DND-41 (cell line): ENCODE measurements at places on chromosomes 2 and 18.

DNA sequence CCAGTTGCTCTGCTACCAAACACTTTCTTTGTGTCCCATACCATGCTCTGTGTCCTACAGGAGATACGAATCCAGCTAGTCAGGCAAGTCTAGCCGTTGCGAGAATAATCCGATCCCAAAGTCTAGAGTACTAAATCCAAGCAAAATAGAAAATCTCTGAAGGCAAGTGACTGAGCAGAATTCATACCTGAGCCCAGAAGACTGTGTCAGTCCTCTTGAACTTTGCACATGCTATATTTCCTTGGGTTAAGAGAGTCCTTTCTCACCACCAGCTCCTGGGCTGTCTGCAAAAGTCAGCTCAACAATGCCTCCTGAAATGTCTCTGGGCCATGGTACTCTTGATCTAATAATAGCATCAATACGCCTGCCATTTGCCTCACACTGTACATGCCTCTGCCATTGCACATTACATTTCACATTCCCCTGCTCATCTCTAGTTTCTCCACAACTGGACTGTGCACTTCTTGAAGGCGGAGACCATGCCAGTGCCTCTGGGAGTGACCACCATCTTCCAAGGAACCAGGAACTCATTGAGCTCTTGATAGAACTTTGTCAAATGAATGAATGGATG lies 265.8 kb upstream of the ID2 start:
- DNase-seq, result no peak

- no peak for DNase-seq
Measured at GRCh38 chr2:38056216-38056615, 19.7 kb downstream of the CYP1B1 start.

DNA sequence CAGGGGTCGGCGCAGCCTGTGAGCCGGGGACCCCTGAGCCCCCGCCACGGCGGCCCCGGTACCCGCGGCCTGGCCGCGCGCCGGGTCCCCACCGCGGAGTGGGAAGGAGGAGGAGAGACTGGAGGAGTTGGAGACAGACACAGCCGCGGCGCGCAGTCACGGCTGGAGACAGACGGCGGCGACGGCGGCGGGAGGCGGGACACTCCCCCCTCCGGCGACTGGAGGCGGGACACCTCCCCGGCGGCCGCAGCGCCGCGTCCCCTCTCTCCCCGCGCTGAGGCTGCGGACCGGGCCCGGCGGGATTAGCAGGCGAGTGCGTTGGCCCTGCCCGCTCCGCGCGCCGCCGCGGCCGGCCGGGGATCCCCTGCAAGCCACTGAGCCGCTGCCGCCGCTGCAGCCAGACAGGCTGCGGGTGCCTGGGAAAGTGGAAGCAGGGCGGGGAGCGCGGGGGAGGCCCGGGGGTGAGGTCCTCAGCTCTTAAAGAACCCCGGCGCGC lies 1.0 kb upstream of the LDLRAD4 start:
- peak; percentile 69 for DNase-seq

GRCh38 chr2:72031346-72032110 lies 116.1 kb downstream of the CYP26B1 start:
- no peak for DNase-seq

DNA sequence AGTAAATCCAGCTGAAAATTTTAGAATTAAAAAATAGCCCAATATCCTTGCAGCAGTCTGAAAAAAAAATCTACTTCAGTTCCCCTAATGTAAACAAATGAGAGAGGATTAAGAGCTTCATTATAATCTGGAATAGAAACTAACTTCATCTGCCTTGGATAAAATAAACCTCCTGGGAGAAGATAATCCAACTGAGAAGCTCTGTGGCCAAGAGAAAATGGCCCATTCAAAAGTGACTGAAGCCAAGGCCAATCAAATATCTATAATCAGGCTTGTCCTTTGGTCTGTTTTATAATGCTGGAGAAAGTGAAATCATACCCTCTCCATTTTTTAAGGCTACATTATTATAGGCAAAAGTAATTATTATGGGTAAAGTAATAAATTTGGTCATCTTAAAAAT lies 110.0 kb downstream of the NEB start:
- no peak for DNase-seq

DNA sequence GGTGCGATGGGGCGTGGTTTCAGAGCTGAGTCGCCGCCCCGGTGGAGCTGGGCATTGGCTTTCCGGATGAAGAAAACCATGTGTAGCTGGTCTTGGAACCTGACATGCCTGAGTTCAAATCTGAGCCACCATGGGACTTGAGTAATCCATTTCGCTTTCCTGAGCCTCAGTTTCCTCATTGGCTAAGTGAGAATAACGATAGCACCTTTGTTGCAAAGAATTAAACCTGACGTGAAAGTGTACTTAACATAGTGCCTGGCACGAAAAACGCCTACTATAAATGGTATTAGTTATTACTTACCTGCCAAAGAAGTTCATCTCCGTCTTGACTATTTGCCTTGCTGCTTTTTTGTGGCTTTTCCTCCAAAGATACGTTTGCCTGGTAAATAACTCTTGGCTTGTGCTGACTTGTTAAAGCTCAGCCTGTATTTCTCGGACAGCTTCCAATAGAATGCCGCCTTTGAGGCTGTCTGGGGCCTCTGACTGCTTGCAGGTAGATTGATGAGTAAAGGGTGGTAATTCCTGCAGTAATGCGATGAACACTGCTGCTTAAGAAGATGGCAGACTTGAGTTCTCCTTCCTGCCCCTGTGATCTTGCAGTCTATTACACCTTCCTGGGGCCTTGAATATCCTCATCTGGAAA lies 1.3 kb downstream of the CDCA7 start:
- DNase-seq, result no peak

DNA sequence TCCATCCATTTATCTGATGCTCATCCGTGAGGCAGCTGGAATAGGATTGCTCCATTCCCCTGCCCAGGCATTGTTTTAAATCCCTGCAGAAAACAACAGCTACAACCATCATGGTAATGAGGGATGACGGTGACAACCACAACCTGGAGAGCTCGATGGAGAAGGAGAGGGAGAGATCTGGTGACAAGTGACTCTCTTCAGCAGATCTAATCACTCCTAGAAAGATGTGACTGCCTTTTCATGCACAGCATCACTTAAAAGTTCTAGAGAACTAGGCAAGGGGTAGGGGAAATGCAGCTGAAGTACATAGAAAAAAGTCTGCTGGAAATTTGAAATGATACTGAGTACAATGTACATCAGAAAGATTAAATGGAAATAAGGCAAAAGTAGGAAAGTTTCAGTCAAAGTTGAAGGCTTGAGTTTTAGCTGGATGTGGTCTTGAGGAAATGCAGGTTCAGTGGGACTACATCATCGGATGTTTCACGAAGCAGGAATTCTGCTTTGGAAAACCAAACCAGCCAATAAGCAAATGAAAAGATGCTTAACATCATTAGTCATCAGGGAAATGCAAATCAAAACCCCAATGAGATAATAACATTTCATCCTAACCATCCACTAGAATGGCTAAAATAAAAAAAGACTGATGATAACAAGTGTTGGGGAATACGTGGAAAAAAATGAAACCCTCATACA lies 6.8 kb upstream of the ARHGAP25 start:
- no peak for DNase-seq

DNA sequence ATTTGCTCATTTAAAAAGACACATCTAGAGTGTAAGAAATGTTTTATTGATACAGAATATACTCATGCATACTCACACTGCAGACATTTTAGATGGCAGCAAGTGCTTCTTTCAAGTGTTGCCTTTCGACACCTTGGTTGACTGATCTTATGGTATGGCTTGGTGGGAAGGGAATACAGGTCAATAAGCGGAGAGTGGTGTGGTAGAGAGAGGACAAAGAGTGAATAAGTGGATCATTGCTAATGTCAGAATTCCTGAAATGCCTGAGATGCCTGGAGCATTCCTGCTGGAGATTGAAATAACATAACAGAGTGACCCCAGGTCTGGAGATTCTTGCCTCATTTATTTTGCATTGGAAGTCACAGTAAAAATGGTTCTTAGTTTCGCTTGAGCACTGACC lies 76.7 kb downstream of the RND3 start:
- DNase-seq, result no peak

- DNase-seq, result no peak
Measured at GRCh38 chr2:224959556-224959955, 82.7 kb downstream of the DOCK10 start.

- no peak for DNase-seq
Measured at GRCh38 chr2:222242532-222242931, 56.3 kb downstream of the PAX3 start.

DNA sequence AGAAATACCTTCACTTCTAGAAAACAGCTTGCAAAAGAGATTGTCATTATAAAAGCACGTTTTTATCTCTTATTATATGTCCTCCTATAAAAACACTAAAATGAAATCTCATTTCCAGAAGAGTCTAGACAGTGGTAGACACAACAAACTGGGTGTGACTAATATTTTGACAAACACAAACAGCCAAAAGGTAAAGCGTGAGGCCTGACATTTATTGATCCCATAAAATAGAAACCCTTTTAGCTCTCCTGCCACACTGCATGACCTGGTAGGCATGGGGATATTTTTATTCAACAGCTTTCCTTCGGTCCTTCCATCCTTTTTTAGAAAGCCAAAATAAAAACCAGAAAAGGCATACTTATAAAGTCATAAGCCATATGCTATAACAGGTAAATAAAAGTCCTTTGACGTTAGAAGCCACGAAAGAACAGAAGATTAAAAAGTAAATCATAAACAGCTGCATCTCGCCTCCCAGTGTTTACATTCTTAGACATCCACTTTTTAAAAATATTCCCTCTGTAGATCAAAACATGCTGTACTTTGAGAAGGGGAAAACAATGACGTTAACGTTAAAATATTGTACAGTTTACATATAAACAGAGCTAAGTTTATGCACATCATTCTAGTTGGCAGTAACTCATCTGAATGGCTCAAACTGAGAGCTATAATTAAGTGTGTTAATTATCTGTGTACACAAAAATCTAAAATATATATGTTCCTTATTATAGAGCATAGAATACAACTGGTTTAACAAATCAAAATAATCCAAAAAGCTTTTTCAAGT lies 44.6 kb downstream of the IRS1 start:
- no peak for DNase-seq

- no peak for DNase-seq
Measured at GRCh38 chr2:48043746-48044145, 137.4 kb upstream of the FBXO11 start.

DNA sequence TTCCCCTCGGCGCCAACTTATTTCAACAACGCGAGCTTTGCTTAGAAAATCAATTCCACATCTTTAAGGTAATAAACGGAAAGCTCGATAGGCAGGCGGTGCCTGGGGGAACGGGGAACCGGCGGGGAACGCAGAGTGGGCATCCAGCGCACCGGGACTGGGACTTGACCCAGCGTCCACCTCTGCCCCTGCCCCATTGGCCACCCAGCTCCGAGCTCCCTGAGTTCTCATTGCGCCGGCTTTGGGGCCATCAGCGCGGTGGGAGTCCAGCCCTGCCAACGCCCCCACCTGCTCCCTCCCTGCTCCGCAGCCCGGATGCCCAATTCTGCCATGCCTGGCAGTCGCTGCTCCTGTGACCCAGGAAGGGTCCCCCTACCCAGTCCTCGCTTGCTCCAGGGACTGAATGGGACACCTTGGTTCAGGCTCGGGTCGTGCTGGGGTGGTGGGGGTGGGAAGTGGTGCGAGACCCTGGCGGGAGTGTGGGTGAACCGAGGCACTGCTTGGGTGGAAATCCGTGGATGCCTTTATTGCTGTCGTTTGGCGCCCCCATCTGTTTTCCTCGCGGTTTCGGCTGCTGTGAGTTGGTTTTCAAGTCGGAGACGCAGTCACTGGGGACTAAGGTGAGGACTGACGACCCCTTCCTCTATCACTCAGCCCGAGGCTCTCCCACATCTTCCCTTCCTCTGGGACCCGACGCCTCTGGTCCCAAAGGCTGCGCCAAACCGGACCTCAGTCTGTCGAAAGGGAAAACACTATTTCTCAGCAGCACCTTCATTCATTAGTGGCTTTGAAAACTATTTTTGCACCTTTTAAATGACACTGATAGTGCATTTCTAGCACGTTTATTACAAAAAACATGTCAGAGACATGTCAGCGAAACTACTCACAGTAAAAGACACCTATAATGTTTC lies 2.4 kb upstream of the EVX2 start:
- DNase-seq, result peak; percentile 50

DNA sequence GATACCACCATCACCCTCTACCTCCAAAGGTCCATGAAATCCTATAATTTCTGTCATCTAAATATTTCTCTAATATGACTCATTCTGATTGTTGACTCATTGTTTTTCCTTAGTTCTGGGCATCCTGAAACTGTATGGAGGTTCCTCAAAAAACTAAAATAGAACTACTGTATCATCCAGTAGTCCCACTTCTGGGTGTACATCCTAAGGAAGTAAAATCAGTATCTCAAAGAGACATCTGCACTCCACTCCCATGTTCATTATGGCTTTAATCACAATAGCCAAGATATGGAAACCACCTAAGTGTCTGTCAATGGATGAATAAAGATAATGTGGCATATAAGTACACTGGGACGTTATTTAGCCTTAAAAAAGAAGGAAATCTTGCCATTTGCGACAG lies 125.8 kb upstream of the MYO3B start:
- no peak for DNase-seq

DNA sequence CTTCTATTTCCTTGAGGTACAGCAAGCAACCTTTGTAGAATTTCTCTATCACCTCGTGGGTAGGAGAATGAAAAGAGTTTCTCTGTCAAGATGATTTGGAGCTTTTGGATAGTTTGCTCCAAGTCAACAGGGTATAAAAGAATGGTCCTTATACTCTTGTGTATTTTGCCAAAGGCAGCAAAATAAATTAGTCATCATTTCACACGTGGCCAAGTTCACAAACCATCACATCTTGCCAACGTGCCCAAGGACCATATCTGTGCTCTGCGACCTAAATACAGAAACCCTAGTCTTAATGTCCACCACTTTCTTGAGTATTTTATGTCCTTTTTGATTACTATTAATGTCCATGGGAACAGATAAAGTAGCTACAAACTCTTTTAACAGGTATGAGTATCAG lies 262.9 kb downstream of the AFF3 start:
- DNase-seq, result no peak

DNA sequence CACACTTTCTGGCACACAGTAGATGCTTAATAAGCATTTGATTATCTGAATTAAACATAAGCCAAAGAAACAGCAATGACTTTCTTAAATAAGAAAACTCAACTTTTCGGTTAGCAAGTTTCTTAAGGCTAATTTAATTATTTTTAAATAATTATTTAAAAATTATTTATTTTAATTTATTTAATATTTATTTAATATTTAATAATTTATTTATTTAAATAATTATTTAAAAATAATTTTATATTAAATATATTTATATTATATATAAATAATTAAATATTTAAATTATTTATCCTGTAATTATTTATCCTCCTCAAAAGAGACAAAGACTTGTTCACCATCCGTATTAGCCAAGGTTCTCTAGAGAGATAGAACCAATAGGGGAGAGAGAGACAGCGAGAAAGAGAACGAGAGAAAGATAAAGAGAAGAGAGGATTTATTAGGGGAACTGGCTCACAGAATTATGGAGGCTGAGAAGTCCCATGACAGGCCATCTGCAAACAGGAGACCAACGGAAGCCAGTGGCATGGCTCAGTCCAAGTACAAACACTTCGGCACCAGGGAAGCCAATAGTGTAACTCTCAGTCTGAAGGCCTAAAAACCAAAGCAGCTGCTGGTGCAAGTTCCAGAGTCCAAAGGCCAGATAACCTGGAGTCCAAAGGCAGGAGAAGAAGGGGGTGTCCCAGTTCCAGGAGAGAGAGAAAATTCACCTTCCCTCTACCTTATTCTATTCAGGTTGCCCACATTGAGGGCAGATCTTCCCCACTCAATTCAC lies 125.3 kb downstream of the METTL8 start:
- no peak for DNase-seq
